ENCODE measurements at places on chromosomes 7 and 10. TPM values are rescaled to one million over a fixed set of nuclear protein-coding genes. Genes with fewer than 3 reads are reported as not detected.
A peak's percentile ranks its signal among the peaks of the same experiment; 100 is the strongest.

The SEPHS1 gene
- total RNA-seq, result 57.0 TPM

DNA sequence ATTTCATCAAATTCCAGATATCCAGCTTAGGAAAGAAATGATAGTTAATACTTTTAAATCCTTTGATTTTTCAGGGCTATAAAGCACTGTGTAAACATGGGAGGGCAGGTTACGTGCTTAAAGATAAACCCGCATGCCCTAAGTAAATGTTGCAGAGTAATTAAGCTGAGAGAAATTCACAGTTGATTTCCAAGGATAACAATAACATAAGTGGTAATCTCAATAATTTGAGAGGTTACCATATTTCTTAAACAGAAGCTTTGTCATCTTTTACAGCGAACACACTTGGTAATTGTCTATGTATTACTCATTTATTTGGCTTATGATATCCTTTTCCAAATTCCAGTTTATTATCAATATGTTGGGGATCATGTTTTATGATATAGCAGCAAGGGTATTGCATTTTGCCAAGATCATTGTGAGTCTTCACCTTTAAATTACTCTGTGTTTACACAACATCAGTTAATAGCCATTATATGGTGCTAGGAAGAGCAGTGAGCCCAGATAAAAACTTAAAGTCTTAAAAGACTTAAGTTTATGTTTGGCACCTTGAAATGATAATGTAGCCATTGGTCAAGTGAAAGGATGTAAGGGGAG lies 15.4 kb downstream of the MGAM start:
- ATAC-seq, result no peak

DNA sequence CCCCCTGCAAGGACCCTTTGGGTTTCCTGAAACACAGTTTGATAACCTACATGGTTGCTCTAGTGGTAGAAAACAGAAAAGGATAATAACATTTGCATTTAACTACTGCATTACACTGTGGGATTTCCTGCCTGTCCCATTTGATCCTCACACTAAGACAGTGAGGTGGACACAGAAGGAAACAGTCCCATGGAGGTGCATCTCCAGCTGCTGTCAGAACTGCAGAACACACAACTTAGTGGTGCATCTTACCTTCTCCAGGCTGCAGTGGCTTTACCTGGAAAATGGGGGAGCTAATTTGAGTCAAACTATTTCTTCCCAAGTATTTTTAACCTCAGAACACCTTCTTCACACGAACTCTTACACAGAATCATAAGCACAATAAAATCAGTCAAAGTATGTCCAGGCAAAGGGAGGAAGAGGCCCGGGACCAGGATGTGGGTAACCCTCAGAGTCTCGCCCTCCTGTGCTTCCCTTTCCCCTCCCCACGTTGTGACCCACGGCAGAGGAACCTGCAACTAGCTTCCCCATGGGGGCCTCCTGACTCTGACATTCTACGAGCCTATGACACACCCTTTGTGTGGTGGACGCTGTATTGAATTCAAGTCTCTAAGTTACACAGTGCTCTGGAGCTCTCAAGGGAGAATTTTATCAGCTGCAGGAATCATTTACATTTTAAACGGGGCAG lies 33.7 kb downstream of the SCRN1 start:
- ATAC-seq, result no peak

The NEUROG3 gene
- 0.54 TPM for total RNA-seq

GRCh38 chr7:95511716-95512260 lies 26.0 kb downstream of the ASB4 start:
- peak; percentile 85 for ATAC-seq

DNA sequence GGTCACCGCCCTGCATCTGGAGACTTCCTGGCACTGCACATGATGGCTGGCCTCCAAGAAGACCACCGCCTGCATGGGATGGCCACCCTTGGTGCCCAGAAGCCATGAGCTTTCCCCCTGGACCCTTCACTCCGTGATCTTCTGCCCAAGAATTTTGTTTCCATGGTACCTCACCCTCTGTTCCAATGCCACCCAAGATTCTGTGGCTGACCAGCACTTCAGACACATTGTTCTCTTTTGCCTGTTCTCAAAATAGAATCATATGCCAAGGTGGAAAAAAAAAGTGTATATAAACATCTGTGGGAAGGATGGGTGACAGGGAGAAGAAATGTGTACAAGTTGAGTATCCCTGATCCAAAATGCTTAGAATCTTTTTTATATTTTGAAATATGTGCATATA lies 12.1 kb downstream of the HTR7 start:
- no peak for ATAC-seq

DNA sequence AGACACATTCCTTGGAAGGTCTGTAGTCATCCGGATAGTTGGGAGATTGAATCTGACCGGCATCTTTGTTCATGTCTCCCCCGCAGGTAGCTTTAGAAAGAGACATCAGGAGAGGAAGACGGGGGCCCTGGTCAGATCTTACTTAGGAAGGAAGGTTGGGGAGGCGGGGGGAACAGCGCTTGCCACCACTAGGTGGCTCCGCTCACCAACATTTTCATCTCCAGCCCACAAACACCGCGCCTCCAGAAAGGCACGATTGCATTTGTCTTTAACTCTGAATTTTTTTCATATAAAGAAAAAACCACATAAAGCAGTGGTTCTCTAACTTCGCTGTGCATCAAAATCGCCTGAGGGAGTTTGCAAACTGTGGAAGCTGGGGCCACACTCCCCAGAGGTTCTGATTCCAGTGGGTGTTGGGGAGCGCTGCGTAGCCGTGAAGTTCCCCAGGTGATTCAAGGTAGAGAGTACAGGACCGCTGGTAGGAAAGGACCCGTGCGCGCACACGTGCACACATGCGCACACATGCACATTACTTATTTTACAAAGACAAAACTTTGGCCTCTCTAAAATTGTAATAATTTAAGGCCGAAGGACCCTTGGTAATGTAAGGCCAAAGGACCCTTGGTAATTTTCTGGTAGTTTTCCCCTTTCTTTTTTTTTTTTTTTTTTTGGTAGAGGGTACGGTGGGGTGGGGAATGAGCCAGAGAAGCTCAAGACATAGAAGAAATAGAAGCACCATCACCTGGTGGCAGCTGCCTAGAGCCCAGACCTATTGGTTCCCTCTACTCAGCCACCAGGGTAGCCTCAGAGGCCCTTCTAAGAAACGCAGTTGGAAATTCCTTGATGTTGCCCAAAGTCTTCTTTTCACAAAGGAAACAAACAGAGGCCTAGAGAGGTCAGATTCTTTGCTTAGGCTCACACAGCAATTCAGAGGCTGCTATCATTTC lies 37.4 kb upstream of the OPALIN start:
- ATAC-seq, result peak; percentile 78

The ADAM12 gene
- total RNA-seq, result 1.2 TPM

DNA sequence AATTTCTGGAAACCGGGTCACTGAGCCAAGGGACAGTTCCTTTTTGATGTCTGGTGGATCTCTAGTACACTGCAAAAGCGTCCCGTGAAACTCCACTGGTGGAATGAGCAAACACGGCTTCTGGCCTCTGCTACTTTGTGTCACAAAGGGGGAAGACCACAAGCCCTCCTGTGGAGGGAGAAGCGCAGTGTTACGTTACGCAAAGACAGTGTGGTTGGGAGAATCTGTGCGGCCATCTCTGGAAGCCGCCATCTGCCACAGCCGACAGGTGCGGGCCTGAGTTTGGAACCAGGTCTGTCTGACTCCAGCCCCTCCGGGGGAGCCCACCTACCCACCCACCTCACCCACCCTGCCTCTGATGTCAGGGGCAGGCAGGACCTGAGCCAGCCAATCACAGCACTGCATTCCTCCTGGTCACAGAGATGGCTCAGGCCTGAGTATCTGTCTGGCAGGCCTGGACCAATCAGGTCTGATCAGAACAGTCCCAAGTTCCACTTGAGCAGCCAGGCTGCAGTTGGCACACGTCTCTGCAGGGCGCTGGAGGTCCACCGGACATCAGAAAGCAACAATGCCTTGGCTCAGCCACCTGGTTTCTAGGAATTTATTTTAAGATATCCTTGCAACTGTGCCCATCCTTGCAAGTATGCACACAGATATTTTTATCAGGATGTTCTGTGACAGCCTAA lies 3.0 kb upstream of the CYP2W1 start:
- ATAC-seq, result no peak

DNA sequence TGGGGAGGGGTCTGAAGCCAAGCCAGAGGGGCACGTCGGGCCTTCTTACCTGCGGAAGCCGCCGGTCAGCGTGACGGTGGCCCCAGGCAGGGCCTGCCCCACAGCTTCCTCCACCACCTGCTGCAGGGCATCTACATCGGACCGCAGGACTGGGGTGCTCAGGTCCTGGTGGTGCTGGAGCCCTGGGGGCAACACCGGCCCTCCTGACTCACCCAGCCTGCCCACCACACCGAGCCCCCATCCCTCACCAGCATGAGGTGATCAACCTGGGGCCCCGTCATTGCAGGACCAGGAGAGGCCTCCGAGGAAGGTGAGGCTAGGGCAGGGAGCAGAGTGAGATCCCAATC lies 8.0 kb downstream of the POLM start:
- ATAC-seq, result no peak

DNA sequence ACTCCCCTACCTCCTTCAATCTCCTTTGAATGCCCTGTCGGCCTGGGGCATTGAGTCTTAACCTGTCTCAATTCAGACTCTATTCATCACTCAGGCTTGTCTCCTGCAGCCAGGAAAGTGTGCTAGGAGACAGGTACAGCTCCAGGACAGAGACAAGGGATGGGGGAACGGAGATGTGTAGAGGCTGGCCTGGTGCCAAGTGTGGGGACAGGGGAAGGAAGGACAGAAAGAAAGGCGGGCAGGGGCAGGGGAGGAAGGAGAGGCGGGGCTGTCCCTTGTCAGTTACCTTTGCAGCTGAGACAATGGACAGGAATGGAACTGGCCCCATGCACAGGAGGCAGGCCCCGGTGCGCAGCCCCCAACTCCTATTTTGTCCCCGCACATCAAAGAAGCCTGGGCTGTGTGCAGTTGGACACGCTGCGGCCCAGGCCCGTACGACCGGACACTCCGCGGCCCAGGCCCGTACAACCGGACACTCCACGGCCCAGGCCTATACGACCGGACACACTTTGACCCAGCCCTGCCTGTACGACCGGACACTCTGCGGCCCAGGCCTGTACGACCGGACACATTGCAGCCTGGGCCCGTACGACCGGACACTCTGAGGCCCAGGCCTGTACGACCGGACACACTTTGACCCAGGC lies 36.9 kb downstream of the CHST15 start:
- ATAC-seq, result peak; percentile 23

GRCh38 chr7:21134631-21135030 lies 293.3 kb upstream of the SP4 start:
- no peak for ATAC-seq

DNA sequence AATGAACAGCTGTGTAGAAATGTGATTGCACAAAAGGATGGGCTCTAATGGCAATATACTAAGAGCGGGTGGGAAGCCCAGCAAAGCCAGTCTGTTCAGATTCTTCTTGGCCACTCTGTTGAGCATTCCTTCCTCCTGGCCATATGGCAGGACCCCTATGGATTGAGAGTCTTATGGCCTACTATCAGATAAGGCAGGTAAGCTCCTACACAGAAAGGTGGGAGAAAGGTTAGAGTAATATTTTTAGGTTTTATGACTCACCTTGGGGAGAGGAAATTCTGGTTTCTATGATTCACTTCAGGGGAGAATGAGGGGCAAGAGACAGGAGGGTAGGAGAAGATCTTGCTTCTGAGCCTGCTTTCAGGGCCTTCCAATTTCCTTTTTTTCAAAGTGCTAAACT lies 15.1 kb upstream of the AKR1B10 start:
- no peak for ATAC-seq

DNA sequence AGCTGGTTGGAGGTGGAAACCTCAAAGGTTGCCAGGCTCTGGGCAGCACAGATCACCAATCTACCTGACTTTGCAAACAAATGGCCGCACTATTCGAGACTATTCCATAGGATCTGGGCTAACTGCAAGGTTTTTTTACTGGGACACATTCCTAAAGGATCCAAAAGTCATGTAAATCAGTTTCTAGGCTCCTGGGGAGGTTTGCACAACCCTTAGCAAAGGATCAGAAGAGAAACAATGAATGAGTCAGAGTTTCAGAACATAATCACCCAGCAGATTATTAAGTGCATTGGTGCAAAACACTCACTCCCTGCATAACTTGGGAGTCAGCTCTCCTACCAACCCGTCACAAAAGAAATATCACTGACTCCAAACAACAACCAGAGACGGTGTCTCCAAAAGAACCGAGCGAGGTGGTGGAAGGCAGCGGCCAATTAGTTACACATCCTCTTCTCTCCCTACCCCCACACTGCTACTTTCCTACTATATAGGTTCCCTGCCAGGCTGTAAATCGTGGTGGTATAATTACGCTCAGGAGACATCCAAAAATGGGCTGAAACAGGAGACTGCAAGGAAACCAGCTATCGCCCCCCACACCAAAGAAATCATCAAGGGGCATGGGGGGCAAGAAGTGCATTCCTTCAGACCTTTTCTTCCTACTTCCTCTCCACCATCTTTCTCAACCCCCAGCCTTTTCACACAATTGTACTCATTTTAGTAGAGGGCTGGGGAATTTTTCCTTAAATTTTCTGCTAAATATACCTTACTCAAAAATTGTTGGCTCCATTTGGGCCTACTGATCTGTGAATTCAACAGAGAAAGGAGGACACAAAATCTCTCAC lies 3.2 kb downstream of the UBE2H start:
- ATAC-seq, result peak; percentile 54

DNA sequence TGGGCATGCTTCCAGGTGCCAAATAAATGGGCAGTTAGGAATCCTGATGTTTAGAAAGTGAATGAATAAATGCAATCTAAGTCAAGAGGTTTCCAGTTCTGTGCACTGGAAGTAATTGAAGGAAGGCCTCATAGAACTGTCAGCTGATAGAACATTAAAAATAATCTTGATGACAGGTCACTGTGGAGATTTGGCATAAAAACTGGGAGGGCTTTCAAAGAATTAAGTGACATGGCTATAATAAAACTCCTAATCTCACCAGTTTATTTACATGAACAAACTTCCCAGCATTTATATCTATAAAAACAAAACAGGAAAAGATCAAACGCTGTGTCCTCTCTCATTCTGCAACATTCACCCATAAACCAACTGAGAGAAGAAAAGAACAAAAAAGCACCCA lies 170.5 kb downstream of the SLIT1 start:
- ATAC-seq, result no peak

DNA sequence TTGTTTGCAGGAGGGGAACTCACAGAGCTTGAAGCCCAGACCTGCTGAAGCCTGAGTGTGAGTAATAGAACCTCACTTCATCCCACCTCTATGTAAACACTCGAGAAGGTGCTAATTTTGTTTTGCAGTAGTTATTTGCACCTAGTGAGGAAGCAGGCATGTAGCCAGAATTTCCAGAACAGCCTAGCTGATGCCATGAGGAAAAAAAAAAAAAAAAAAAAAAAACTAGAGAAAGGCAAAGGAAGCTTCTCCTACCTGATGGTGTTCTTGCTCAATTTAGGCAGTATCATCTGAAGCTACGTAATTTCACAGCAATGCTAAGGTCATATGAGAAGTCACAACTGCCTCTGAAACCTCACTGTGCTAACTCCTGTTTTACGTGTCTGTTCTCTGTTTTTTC lies 13.6 kb upstream of the GPR37 start:
- ATAC-seq, result no peak

DNA sequence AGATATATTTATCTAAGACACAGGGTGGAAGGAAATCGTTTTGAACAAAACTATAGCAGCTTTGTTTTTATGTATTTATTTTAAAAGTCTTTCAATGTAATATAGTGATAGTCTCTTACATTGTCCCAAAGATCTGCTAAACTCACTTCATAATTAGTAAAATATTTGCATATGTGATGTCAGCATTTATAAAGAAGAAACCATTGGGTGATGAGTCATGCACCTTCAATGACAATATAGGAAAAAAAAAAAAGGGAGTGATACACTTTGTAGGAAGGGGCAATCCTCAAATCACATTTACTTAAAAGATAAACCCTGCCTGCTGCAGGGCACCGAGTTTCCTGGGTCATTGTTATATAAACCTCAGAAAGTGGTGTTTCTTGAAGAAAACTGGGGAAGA lies 112.4 kb upstream of the SEMA3C start:
- ATAC-seq, result no peak

- no peak for ATAC-seq
Measured at GRCh38 chr10:8319704-8320103, 265.2 kb downstream of the GATA3 start.

Data from gastroesophageal sphincter (tissue), 4 donors.